Stimulated activated CD4-positive, alpha-beta T cell treated with anti-CD3 and anti-CD28 coated beads, Interleukin-1b, Interleukin-23, amount 100 ng/mL, for 4 hours (primary cell): ENCODE measurements at places on chromosomes 11 and 22.

DNA sequence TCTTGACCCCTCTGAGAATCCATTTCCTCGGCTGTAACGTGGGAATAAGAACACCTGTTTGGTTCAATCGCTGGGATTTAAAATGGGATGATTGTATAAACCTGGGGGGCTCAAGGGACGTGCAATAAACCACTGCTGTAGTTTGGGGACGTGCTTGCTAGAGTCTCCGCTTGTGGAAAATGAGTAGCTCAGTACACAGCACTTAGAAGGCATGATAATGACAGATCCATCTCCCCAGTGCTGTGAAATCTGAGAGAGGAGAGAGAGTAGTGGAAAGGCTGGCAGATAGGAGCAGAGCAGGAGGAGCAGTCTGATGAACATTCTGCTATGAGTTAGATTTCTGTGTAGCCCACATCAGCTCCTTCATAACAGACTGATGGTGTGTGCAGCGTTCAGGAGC lies 256.5 kb downstream of the MN1 start:
- no peak for DNase-seq

DNA sequence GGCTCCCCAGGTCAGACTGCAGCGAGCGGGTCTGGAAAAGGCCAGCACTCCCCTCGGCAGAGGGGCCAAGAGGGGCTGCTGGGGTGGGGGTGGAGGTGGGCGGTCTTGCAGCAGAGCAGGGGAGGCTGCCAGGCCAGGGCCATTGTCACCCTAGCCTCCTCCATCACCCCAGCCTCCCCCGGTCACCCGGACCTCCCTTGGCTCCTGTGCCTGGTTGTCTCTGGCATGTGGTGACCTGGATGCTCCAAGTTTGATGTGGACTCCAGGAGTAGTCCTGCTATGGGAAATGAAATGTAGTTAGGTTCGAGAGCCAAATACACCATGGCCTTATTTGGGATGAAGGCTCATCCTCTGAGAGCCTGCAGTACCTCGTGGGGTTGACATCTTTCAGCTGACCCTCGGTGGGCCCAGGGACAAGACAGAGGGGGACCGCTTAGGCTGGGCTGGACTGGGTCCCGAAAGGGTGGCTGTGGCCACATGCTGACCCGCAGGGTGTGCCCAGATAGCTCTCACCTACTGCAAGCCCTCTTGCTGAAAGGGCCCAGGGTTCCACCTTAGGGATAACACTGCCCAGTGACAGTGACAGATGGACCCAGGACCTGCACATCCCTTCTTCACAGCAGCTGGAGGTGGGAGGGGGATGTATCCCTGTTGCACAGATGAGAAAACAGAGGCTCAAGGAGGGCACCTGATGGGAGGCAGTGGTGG lies 24.1 kb downstream of the MRGPRD start:
- DNase-seq, result no peak

DNA sequence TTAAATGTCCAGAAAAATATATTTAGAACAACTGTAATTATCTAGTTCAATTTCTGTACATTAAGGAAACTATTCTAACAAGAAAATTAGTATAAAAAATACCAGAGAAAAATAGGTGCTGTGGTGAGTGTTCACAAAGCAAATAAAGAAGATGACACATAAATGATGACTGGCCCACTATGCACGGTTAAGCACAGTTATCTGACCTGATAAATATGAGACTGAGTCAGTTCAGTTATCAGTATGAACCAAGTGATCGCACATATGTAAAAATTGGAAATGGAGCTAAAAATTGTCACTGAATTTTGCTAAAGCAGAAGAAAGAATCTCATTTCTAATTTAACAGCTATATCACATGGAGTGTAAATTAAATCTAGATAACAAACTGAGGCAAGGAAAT lies 18.8 kb upstream of the MAML2 start:
- no peak for DNase-seq

DNA sequence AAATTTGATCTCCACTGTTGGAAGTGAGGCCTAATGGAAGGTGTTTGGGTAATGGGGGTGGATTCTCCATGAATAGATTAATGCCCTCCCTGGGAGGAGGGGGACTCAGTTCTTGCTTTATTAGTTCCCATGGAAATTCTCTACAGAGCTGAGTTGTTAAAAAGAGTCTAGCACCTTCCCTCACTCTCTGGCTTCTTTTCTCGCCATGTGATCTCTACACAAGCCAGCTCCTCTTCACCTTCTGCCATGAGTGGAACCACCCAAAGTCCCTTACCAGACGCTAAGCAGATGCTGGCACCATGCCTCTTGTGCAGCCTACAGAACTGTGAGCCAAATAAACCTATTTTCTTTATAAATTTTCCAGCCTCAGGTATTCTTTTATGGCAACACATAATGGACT lies 465.8 kb upstream of the ANO5 start:
- no peak for DNase-seq

DNA sequence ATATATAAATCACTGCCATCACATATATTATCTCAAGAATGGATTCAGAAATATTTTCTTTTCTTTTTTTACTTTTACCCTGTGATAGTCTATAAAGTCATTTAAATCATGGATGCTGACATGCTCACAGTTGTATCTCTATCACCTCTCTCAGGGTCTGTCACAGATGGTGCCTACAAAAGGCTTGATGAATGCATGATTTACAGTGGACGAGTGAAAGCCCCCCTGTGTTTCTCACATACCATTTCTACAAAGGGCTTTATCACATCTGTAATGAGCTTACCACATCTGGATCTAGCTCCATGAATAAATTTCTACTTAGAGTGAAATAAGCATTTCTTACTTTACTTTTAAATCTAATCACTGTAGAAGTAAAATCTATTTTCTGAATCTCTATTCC lies 121.4 kb upstream of the CARD18 start:
- DNase-seq, result no peak

DNA sequence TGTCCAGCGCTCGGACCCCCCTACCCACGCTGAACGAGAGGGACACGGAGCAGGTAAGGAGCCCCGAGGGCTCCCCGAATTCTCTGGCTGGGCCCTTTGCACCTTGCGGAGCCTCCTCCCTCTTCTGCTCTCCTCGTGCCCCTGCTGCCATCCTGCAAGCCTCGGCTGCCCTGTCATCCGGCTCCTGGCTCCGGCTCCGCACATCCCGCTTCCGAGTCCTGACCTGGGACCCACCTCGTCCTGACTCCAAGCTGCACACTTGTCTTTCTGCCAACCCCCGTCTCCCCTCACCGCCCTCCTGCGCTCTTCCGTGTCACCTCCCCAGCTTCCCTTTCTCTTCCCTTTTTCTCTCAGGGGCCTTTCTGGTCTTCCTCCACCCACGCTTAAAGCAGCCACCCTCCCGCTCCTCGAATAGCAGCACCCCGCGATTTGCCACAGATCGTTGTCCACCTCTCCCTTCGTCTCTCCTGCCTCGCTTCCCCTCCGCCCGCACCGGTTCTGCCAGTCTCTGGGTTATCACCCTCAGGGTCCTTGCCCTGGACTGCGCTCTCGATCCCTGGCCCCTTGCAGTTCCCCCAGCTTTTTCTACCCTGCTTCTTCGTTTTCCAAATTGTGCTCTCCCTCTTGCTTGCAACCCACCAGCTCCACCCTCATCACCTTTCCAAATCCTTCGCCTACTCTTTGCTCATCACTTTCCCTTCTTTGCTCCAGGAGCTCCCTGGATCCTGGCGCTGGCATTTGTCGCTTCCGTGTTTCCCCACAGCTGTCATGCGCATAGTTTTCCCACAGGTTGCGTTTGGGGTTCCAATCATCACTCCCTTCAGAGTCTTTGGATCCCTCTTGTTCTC lies 822 bp downstream of the MARK2 start:
- DNase-seq, result peak; percentile 11

GRCh38 chr22:36910461-36910860 lies 3.0 kb upstream of the CSF2RB start:
- DNase-seq, result no peak

GRCh38 chr11:17924713-17925112 lies 88.1 kb downstream of the SERGEF start:
- no peak for DNase-seq
